ENCODE measurements at places on chromosomes 16 and 17. TPM values are rescaled to one million over a fixed set of nuclear protein-coding genes. Genes with fewer than 3 reads are reported as not detected.
A peak's percentile ranks its signal among the peaks of the same experiment; 100 is the strongest.

DNA sequence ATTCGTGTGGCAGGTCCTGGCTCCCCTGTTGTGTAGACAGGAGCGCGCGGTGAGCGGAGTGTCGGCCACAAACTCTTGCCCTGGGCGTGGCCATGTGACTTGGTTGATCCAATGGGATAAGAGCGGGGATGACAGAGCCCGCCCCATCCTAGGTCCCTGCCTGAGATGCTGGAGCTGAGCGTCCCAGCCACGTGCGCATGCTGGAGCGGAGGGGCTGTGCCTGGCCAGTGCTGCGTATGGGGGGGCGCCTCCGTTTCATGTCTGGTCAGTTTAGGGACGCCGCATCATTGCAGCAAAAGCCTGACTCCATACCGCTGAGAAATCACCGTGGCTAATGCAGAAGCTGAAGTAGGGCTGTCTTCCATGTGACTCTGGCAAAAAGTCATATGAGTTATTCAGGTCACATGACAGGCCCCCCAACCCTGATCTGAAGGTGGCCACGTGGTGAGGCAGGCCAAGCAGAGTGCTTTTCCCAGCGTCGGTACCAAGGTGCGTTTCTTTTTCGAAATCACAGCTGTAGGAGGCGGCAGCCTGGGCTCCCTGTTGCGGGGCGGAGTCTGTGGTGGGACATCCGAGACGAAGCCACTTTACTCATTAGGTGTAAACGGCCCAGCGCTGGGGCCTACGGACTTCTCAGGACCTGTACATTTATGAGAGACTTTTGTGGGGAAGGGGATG lies 22.5 kb downstream of the HSBP1 start:
- DNase-seq = no peak

DNA sequence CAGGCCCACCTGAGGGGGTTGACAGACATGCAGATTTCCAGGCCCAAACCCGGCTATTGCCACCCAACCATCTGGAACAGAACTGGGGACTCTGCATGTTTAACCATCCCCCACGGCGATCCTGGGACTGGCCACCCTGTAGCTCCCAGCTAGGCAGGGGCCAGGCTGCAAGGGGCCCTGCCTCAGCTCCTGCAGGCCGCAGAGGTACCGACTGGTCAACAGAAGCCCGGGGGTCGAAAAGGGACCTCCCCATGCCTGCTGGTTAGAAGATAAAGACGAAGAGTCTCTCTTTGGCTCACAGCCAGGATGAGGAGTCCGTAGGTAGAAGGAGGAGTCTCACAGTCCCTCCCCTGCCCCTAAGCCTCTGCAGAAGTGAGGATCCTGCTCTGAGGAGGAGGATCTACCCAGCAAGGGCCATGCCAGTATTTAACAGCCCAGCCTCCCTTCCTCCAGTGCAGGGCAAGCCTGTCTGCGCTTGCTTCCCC lies 223.4 kb upstream of the TNRC6C start:
- DNase-seq = no peak

- no peak for DNase-seq
Observed at GRCh38 chr16:46747777-46748651, at the start of gene MYLK3. Gene MYLK3 (minus strand): TSS chr16:46748344. CDS start chr16:46748193, 151 bp downstream.

- DNase-seq = no peak
Observed at GRCh38 chr17:73822371-73822770, 178.1 kb upstream of the SDK2 start.

- DNase-seq = no peak
Observed at GRCh38 chr17:19260958-19261357, 23.8 kb downstream of the EPN2 start.

GRCh38 chr16:30054959-30055553 lies 10.5 kb upstream of the ALDOA start:
- no peak for DNase-seq

GRCh38 chr17:5675625-5676421 lies 91.5 kb upstream of the NLRP1 start:
- DNase-seq = no peak

- no peak for DNase-seq
Observed at GRCh38 chr16:15446901-15447300, 12.5 kb downstream of the BMERB1 start.

DNA sequence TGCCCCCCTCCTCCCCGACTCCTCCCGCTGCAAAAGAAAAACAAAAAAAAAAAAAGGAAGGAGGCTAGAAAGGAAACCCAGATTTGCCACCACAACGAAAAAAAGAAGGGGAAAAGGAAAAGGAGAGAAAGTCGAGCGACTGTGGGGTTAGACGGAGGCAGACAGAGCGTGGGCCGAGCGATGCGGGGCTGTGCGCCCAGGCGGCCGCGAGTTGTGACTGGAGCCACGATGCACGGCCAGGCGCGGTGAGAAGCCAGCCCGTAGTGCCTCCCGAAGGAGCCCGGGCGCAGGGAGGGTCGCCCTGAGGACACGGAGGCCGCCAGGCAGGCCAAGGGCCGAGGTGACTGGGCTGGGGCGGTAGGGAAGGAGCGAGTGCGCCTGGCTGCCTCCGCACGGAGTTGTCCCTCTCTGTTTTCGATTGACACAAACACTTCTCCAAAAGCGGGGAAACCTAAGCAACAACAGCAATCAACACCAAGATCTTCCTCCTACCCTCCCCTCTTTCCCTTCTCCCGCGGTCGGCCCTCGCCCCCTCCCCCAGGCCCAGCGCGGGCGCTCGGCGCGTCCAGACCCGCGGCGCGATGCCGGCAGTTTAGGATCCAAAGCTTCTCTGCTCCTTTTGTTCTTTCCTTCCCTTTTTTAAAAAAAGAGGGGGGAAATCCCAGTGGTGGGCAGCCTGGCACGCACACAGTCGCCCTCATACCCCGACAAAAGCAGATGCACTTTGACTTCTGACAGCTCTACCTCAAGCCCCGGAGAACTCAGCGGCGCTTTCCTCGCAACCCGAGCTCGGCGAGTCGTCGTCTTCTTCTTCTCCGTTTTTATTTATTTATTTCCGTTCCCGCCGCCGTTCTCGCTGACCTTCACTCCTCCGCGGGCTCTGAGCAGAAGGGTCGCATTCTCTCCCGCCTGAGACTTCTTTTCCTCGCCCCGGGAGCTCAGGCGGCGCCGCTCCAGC lies at the start of gene LHX1:
Gene LHX1, plus strand, starts transcription at position 475 of the 958 bp plus-strand sequence. CDS start 723 bp downstream, outside the sequence.
- no peak for DNase-seq

DNA sequence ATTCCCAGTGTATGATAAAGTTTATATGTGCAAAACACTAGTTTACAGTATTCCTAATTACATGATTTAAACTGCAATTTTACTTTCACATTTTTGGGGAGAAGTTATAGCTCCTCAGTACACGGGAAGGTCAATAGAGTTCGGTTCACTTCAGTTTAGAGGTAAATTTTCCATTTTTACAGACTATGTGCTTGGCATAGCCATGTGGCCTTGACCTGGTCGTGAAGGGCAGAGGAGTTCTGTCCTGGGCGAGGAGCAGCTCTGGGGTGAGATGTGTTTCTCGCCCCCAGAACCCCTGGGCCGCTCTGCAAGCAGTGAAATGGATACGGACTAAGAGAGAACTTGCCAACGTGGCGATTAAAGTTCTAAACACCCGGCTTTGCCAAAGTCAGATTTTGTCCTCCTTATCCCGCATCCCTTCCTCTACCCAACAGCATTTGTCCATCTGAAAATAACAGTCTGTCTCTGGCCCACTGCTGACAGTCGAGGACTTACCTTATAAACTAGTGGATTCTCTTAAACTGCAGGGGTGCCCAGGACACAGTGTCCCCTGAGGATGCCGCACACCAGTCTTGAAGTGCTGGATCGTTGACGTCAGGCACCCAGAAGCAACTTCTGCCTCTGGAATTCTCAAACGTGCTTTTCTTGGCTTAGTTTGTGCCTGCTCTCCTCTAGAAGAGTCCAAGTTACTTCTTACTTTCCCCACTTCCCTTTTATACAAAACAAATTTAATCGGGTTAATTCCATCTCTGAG lies 1.5 kb upstream of the SIAH1 start:
- DNase-seq = no peak

- no peak for DNase-seq
Observed at GRCh38 chr17:56570199-56570598, 23.3 kb upstream of the NOG start.

DNA sequence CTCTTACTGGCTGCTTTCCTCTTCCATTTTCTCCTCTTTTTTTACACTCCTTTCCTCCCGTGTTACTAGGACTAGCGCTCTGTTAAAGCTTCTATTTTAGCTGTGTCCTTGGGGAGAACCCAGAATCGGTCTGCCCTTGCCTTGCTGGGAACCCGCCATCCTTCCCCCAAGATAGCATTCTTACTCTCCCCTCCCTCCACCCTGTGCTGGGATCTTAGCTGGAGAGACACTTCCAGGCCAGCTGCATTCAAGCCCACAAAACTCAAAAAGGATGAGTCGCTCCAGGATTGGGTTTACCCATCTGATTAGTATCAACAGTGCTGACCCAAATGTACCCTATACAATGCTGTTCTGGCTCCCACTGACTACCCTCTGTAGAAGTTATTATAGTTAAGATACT lies 200.5 kb upstream of the ASIC2 start:
- no peak for DNase-seq

- peak; percentile 92 for DNase-seq
Observed at GRCh38 chr17:2125013-2125535, 70.2 kb downstream of the HIC1 start.

GRCh38 chr16:87696726-87697125 lies 69.1 kb downstream of the KLHDC4 start:
- DNase-seq = no peak

- DNase-seq = no peak
Observed at GRCh38 chr16:27518226-27518625, 31.5 kb downstream of the GTF3C1 start.

DNA sequence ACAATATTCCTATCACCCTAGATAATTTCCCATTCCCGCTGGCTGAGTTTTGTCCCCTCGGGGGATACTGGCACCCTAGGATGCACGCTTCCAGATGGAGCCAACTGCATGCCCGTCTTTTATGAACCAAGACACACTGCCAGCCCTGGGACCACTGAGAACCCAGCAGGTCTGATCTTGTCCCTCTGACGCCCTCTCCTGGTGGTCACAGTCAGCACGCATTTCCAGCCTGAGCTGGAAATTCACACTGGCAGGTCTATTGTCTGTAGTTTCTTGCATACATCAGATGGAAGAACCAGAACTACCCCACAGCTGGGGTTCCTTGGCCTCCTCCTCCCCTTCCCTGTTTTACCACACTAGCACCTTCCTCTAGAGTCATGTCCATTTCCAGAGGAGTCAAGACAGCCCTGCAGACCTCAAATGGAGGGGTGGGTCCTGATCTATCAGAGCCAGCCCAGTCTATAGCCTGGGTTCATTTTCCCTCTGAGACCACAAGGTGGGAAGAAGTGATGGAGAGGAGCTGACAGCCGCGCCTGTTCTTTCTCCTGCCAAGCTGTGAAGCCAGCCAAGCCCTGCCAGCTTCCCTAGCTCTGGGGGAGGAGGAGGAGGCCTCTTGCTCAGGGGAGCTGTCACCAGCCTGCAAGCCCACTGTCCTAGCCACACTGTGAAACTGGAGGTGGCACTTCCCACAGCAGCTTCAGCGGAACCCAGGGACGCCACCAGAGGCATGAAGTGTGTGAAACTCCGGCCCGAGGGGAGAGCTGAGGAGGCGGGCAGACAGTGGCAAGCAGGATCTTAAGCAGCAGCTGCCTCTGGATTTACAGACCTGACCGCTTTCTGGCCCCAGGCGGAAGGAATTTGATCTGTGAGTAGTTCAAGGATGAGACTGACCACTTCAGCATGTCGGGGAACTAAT lies 29.3 kb downstream of the MXRA7 start:
- DNase-seq = peak; percentile 63

DNA sequence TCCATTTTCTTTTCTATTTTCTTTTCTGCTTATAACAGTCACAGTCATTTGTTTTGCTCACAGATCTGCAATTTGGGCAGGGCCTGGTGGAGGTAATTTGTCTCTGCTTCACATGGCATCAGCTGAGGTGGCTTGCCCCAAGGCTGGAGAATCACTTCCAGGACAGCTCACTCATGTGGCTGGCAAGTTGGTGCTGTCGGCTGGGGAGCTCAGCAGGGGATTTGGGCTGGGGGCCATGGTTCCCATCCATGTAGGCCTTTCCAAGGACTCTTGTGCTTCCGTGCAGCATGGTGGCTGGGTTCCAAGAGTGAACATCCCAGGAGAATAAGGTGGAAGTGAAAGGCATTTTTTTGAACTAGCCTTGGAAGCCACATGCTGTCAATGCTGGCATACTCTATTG lies 85.7 kb downstream of the MGAT5B start:
- DNase-seq = no peak

- no peak for DNase-seq
Observed at GRCh38 chr16:72884573-72884972, 163.4 kb downstream of the ZFHX3 start.

DNA sequence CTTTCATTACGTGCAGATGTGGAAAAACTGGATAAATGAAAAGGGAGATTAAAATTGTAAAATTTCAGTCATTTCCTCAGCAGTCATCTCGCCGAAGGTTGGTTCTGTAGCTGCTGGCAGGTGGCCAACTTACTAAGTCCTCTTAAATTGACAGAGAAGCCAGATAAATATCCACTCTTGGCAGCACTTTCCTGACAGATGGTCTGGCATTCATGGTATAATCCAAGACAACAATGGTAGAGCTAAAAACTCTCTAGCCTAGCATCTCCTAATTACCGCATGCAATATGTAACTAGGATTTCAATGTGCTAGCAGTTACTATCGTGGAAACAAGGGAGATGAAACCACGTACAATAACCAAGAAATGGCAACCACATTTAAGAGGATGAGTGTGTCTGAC lies 306.3 kb downstream of the CNTNAP4 start:
- no peak for DNase-seq

GRCh38 chr17:64596439-64596838 lies 65.7 kb downstream of the SMURF2 start:
- DNase-seq = no peak

The NMRAL1 gene
- total RNA-seq = 73.6 TPM

The G6PC1 gene
- total RNA-seq = not detected

The WNT9B gene
- total RNA-seq = not detected

All from IMR-90 (cell line).